ENCODE measurements at places on chromosomes 1 and 21.
A peak's percentile ranks its signal among the peaks of the same experiment; 100 is the strongest.

GRCh38 chr21:29073222-29074006 is at the start of gene CCT8:
CCT8 (minus strand) TSS chr21:29073648; CDS start chr21:29073590, 58 bp downstream.
- DNase-seq = peak; percentile 97

DNA sequence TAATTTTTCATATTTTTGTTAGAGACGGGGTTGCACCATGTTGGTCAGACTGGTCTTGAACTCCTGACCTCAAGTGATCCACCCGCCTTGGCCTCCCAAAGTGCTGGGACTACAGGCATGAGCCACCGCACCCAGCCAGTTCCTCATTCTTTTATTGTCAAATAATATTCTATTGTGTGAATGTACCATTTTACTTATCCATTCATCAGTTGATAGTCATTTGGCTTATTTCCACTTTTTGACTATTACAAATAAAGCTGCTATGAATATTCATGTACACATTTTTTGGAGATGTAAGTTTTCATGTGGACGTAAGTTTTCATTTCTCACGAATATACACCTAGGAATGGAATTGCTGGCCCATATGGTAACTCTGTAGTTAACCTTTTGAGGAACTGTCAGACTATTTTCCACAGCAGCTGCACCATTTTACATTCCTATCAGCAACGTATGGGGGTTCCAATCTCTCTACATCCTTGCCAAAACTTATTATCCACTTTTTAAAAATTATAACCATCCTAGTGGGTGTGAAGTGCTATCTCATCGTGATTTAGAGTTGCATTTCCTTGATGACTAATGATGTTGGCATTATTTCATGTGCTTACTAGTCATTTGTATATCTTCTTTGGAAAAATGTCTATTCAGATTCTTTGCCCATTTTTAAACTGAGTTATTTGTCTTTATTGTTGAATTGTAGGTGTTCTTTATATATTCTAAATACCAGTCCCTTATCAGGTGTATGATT is 12.7 kb downstream of the PACC1 start:
- DNase-seq = no peak

DNA sequence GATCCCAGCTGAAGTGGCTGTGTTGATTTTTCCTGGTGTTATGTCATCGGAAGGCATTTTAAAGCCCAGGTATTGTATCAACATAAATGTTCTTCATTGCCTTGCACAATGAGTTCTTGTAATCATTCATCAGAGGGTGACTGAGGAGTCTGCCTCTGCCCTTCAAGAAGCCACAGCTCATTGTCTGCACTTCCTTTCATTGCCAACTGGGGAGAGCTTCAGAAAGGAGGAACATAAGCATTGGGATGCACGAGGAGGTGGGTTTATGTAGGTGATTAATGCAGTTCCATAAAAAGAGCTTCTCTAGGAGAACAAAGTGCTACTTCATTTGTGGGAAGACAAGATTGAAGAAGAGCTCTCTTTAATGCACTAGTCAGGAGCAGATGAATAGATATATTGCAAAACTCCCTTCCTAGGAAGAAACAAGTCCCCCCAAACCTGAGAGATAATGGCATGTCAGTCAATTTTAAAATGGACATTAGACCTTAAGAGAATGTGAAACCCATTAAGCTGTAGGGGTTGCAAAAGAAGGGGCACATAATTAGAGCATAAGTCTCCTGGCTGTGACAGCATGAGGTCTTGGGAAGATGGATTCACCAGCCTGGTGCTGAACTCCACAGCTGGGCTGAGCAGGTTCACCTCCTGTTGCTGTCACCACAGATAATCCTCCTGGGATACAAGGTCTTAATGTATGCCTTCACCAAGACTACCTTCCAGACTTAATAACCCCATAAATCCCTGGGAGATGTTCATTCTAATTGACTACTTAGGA is 124.6 kb downstream of the BACH1 start:
- DNase-seq = no peak

GRCh38 chr1:22738522-22738921 is 27.9 kb downstream of the EPHB2 start:
- DNase-seq = no peak

DNA sequence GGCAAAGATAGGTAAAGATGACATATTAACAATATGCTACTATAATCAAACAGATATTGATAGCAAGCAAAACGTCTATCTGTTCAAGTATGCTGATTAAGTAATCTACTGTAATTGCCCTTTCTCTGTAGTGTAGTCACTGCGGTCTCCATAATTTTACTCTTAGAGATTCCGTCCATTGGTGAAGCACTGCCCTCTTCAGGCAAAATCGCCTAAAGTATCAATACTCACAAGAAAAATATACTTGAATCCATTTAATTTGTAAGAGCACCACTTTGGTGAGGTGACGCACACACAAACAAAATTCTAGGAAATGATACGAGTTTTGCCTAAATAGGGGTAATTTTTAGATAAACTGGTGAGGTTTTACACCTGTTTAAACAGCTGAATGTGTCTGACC is 434.6 kb upstream of the CHRM3 start:
- DNase-seq = no peak

- DNase-seq = no peak
Observed at GRCh38 chr21:44434568-44434925, 20.8 kb upstream of the LRRC3 start.

- DNase-seq = no peak
Observed at GRCh38 chr1:114235960-114236359, 82.3 kb upstream of the SYT6 start.

DNA sequence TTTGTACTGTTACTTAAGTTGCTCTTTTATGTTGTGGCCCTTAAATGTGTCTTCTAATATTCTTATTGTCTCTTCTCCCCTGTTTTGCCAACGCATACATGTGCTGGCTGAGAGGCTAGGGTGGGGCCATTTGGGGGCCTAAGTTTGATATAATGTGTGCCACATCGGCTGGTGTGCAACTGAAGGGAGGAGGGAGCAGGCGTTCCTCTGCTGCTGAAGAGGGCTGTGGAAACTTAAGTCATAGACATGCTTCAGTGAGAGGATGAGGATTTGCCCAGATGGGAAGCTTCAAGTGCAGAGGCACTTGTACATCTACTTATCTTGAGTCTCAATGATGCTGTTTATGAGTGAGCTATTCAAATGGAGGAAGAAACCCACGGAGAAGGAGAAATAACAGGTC is 630.6 kb downstream of the LMO4 start:
- DNase-seq = no peak

GRCh38 chr1:11634365-11635192 is 19.6 kb downstream of the FBXO2 start:
- DNase-seq = no peak

DNA sequence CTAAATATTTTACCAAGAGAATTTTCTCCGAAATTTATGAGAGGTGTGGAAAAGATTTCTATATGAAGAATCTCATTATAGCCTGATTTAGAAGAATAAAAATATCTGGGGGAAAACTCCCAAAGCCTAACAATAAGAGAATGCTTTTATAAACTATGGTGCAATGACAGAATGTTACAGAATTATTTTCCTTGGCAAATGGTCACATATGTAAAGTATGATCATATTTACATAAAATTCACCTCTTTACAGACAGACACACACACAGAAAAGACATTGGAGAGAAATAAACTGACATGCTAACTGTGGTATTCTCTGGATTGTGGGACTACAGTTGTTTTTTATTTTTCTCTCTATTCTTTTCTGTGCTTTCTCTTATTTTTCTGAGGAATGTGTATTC is 226.3 kb upstream of the USP24 start:
- no peak for DNase-seq

GRCh38 chr1:18597160-18598042 is 33.2 kb upstream of the PAX7 start:
- DNase-seq = peak; percentile 39

- DNase-seq = no peak
Observed at GRCh38 chr1:3775490-3776230, 3.1 kb downstream of the SMIM1 start.

GRCh38 chr1:57947471-57947870 is 523.6 kb upstream of the DAB1 start:
- no peak for DNase-seq
